ENCODE measurements at places on chromosomes 7 and 10.

DNA sequence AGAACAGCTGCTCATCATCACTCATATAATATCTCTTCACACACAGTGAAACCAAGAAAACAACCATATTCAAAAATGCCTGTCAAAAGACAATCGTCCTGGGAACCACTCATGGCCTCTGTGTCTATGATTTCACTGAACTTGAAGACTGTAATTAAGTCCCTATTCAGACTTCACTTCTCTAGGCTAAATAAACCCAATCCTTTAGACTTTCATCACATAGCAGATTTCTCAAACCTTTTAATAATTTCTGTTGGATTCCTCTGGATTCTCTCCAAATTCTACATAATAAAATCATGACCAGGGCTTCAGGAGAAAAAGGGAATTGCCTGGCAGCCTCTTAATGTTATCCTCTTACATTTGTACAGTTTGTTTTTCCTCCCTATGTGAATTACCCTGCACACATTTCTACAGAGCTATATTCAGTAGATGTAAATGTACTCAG is 201.1 kb downstream of the LRRN3 start:
- no peak for DNase-seq

DNA sequence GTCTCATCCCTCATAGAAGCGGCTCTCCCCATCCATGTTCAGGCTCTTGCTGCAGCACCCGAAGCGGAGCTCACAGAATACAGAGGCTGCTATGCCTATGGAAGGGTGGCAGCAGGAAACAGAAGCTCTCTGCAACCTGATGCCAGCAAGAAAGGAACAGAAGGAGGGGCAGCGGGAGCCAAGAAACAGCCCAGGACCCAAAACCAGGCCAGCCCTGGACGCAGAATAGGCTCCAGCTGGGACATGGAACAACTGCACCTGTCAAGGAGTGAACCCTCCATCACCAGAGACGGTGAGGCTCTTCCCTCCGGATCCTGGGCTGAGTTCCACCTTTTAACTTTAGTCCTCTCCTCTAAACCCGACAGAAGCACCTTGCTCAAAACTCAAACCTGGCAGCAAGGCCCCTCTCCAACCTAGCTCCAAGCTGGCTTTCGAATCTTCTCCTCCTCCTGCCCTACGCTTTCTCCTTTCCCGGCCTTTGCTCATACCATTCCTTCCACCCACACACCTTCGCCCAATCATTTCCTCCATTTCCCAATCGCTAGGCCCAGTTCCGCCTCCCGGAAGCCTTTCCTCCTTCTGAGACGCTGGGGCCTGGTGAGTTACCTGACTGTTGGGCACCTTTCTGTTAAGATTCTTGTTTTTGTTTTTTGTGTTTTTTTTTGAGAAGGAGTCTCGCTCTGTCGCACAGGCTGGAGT is 122.8 kb upstream of the ZNF92 start:
- no peak for DNase-seq

DNA sequence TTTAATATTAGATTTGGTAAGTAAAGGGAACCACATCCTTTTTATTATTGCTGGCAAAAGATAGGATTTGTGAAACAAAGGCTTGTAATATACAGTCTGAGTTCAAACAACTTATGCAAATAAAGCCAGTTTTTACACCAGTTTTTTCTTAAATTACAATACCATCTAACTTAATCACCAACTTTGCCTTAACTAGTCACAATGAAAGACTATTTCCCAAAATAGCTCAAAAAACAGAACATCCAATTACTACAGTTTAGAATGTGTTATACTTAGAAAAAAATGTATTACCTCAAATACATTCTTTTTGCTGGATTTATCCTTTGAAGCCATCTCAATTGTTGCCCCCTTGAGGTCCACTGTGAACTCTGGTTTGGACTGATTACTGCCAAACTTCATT is 108.5 kb downstream of the ARHGAP12 start:
- DNase-seq, result no peak

DNA sequence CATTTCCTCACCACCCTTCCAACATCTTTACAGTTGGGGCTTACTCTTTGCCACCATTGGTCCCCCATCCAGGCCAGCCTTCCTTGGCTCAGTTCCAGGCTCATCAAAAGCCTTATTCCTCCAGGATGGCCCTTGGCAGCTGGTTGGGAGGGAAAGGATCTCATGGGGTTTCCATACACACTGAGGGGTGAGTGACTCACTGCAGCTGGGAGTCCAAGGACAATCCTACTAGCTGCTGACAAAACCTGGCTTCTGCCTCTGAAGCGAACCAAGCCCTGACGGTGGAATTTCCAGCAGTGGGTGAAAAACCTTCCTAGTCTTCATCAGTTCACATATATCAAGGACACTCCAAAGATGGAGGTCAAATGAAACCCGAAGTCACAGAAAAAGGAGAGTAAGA is 22.9 kb downstream of the CRHR2 start:
- DNase-seq, result no peak

GRCh38 chr7:17474724-17475344 is 176.4 kb downstream of the AHR start:
- no peak for DNase-seq

GRCh38 chr10:61974601-61975390 is 73.3 kb downstream of the ARID5B start:
- DNase-seq, result peak; percentile 26

DNA sequence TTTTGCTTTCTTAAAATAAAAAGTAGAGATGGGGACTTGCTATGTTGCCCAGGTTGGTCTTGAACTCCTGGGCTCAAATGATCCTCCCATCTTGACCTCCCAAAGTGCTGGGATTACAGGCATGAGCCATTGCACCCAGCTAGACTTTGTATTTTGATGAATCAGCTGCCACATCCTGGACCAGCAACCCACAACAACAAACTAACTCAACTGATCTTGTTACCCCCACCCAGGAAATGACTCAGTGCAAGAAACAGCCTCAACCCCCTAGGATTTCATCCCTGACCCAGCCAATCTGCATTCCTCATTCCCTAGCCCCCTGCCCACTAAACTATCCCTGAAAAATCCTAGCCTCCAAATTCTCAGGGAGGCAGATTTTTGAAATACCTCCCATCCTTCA is 123.8 kb downstream of the IPMK start:
- DNase-seq, result no peak

DNA sequence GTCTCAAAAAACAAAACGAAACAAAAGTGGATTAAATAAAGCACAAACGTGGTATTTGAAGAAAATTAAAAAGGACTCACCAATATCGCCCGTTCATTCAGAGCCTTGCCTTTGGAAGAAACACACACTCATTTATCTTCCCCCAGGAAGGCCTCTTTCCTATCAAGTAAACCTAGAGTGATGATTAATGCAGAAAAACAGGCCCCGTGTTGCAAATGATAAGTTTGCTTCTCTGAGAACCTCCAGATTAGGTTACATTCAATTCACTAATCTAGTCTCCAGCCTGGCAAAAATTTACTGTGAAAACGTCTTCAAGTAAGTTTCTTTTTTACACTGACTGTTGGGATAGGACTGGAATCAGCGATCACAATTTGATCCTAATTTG is 78.0 kb upstream of the C1GALT1 start:
- DNase-seq, result no peak

DNA sequence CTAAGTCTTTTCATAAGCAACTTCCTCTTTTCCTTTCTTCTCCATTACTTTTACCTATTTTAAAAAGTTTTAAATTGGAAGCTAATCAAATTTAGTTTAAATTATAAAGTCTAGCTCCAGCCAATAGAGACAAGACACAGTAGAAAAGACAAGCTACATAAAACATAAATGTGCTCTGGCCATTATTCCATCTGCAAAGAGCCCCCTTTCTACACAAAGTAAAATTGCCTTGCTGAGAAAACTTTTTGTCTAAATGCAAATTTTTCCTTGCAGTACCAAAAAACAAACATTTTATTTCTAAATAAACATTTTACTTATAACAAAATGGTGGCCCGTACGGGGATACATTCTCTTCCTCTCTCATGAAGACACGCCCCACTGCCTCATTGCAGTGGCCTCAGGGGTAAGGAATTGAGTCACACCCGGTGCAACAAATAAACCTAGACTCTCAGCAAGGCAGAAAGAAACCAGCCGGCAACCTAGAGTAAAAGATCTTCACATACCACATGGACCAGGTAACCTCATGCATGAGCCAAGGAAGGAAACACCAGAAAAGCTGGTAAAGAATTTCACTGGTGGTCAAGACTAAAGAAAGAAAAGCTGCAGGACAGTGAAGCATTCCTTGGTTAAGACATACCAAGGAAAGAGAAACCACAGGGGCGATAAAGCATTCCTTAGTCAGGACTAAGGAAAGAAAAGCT is 71.6 kb upstream of the ZNF746 start:
- DNase-seq, result no peak

DNA sequence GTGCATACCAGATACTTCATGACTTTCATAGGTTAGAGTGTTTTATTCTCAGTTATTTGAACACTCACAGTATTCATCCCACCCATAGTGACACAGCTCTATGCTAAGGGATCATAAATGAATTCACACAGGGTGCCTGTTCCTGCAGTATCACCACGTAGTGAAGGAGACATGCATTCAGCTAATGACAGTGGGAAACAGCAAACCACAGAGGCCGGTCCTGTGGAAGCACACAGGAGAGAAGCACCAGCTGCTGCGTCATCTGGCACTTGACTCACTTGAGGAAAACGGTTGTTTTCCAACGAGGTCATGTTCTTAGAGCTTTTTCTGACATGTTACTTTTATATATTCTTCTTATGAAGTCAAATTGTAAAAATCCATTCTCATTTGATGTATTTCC is 73.0 kb downstream of the UBE3C start:
- no peak for DNase-seq

- DNase-seq, result no peak
These were observed 109.9 kb upstream of the JAZF1 start for GRCh38 chr7:28290496-28290895.

DNA sequence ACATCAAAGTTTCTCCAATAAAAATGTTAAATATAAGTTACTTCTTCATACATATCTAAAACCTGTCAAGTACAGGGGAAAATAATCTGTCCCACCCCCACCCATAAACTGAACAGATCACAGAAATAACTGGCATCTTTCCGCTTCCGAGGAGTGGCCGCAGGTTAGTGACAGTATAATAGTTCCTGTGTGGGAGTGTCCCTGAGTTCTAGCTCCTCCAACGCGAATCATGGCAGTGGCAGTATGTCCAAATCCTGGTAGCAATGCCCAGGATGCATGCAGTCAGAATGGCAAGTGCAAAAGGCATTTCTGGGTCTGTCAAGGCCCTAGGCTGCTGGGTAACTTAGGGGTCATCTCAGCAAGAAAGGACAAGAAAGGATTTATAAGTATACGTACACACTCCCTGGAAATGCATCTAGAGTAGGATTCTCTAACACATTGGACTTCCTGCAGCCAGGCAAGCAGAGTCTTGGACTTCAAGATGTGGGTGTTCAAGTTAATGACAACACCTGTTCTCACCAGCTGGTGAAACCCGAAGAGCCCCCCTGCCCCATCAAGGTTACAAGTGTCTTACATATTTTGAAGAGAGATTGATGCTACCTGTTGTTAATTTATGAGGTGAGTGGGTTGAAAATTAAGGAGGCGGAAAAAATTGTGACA is 94.4 kb upstream of the COL1A2 start:
- no peak for DNase-seq

DNA sequence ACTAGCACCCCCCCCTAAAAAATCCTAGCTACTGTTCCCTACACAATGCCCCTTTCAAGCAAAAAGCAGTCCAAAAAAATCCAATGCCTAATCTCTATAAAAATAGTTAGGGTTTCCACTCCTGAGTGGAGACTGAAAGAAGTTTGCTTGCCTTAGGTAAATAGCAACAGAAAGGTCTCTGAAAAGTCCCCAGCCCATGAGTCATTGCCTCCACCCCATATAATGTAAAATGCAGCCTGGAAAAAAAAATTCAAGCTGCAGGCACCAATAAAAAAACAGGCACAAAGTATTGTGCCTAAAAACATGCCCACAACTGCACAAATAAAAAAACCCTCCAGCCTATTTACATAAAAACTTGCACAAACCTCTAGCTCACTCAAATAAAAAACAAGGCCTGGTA is 47.5 kb downstream of the ZNF680 start:
- peak; percentile 3 for DNase-seq

DNA sequence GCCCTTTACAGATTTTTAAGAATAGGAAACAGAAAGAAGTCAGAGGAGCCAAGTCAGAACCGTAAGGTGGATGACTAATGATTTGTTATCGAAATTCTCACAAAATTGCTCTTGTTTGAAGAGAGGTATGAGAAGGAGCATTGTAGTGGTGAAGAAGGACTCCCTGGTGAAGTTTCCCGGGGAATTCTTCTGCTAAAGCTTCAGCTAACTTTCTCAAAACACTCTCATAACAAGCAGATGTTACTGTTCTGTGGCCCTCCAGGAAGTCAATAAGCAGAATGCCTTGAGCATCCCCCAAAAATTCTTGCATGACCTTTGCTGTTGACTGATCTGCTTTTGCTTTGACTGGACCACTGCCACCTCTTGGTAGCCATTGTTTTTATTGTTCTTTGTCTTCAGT is 152.9 kb downstream of the HGF start:
- no peak for DNase-seq

DNA sequence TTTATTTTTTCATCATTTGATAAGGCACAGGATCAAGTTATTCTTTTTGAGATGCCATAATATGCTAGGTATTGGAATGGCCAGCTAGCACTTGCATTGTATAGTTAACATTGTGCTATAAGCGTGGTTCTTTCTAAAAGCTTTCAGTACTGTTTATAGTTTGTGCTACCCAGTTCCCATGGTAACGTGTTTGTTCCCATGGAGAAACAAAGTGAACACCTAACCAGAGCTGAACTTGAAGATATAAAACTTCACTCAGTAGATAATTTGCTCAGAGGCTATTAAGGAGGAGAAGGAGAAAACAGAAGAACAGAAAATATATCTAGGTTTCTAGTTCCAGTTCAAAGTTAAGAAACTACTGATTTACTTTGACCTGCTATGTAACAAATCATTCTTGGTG is 23.6 kb upstream of the ITGB8 start:
- no peak for DNase-seq

DNA sequence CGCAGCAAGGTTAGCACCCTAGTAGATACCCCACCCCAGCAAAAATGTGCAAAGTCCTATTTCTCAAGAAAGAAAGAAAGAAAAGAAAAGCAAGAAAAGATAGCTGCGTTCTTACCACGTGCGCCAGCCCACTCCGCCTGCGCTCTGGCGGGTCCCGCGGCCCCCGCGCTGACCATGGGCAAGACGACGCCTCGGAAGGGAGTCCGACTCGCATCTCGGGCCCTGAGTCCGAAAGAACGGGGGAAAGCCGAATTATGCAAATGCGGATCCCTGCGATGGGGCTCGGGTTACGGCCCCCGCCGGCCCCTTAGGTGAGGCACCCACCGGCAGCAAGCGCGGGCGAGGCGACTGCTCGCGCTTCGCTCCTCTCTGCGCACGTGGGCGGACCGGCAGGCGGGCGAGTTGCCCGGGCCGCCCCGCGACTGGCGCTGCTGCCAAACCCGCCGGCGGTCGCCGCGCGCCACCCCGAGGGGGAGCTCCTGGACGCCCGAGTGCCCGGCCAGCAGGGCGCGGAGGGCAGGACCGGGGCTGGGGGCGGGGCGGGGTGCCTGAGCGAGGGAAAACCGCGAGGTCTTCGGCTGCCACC is 2.4 kb upstream of the EGR2 start:
- no peak for DNase-seq

GRCh38 chr7:43385309-43385680 is 197.6 kb upstream of the STK17A start:
- DNase-seq, result peak; percentile 19

GRCh38 chr7:116780966-116781365 is 81.4 kb upstream of the CAPZA2 start:
- peak; percentile 54 for DNase-seq

Data from RWPE1 (cell line).